ENCODE measurements at places on chromosomes 5 and 9.

DNA sequence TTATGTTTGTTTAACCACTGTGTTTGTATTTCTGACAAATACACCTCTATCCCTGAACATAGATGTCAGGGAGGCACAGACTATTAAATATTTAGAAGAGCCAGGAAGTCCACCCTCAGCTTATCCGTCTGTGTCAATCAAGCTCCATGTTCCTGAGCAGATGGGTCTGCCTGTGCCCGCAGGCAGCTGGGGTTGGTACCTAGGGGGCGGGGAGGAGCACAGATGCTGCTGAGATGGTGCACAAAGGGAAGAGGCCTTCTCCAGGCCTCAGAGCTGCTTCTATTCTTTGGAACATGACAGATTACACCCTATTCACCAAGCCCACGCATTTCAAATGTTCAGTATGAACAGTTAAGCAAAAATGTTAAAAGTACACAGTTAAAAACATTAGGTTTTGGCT is 142.1 kb downstream of the EPB41L4A start:
- no peak for DNase-seq

GRCh38 chr5:11809407-11809806 is 94.8 kb downstream of the CTNND2 start:
- no peak for DNase-seq

DNA sequence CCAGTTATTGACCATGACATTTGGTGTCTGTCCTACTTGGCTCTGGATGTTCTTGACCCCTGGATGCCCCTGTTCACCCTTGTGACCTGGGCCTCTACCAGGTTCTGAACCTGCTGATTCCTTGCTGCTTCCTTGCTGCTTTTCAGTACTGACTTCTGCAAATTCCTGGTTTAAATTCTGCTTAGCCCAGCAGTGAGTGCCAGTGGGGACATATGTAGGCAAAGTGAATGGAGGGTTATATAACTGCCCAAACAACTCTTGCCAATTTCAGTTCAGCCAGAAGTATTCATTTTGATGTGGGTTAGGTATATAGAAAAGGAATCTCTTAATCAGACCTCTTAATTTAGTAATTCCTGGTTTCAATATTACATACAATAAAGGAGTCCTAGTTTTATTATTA is 220.6 kb downstream of the TAF11L14 start:
- DNase-seq: no peak

DNA sequence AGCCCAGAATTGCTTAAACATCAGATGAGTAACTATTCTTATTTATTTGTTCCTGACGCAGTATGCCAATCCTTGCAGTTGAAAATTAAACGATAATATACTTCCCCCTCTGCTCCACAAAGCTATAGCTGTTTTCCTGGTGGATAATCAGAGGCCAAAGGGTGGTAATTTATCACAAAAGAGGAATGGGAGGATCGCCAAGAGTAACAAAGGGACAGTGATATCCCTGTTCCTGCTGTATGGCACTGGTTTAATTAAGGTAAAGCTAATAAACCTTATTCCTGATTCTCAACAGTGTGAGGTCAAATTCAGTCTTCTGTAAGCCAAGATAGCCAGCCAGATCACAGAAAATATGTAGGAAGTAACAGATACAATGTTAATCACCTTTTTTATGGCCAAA is 33.4 kb upstream of the PTGER4 start:
- DNase-seq: no peak

DNA sequence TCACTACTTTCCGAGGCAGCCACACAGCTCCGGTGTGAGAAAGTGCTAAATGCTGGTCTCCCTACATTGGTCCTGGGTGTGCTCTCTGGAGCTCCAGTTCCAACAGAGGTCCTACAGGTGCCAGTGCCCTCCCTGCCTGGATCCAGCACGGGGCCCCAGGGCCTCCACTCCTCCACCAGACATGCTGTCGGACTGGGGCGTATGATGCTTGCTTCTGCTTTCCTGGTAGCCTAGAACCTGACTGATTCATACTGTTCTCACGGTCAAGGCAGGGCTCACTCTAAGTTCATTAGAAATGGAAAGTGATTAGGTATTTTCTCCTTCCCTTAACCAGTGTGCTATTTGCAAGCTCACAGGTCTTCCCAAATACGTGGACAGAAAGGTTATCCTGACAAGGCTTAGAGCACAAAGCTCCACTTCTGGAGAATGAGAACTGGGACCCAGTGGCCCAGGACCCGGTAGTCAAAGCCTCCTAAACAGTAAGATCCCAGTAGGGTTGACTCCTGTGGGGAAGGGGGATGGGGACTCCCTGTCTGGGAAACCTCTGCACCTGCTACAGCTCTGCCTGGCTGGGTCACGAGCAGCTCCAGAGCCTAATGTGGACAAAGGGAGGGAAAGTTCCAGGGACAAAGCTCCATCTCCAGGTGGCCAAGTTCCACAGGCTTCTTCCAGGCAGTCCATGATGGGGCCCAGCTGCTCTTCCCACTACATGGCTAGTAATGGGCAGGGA is 98.1 kb downstream of the PAX5 start:
- no peak for DNase-seq

DNA sequence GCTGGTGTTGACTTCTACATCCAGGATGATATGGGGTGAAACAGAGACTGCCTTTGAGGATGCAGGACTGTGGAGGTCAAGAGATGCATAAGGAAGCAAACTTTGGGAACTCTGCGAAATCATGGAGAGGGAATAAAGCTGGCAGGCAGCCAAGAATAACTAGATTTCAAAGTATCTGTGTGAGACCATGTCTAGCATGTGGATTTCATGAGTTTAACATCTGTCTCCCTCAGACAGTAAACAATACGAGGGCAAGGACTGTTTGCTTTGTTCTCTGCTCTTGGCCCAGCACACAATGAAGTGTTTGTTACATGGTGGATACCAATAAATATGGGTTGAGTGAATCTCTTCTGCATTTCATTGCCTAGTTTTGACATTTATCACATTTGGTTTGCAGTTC is 71.3 kb downstream of the RASEF start:
- DNase-seq: no peak
